ENCODE measurements at places on chromosomes 12 and 14.

DNA sequence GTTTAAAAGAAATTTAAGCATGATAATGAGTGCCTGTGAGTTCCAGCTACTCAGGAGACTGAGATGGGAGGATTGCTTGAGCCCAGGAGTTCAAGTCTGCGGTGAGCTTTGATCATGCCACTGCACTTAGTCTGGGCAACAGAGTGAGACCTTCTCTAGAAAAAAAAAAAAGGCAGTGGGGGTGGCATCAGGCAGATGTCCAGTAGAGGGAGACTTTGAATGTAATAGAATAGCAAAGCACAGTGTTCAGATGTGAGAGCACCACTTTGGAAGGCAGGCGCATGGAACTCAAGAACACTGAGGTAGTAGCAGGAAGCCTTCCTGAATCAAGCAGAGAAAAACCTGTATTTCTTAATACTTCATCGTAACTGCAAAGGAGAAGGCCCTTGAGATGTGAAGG, 394.5 kb upstream of the GARIN6 start:
- DNase-seq = no peak

DNA sequence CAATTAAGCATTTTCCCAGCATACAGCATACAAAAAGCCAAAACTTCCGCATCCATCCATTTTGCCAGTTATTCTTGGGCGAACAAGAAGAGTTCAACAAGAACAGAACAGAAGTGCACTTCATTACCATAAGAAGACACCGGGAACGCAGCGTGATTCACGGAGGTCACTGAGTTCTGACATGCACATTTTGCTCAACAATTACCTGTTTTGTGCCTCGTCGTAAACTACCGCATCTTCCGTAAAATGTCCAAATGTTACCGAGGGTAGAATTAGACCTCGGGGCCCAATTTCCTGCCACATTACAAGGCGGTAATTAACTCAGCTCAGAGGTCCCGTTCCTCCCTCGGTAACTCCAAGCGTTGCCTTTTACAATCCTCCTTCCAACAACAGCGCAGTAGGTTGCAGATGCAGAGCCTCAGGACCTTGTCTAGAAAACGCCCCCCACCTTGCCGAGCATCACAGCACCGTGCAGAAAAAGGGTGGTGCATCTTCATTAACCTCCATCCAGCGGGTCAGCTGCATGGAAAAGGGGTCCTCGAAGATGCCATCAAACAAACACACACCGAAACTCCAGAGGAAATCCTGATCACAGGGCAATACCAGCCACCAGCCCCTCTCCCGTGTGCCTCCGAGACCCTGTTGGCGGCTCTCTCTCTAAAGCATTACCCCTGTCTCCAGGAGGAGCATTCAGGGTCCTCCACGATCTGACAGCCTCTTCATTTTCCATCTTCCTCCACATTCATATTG, 125.2 kb downstream of the BCL11B start:
- DNase-seq = no peak

GRCh38 chr12:132071040-132071810, 72.9 kb downstream of the DDX51 start:
- DNase-seq = no peak

GRCh38 chr14:100045642-100046344, 19.4 kb upstream of the EVL start:
- DNase-seq = no peak

- no peak for DNase-seq
Observed at GRCh38 chr14:63475761-63476160, 67.4 kb downstream of the PPP2R5E start.

DNA sequence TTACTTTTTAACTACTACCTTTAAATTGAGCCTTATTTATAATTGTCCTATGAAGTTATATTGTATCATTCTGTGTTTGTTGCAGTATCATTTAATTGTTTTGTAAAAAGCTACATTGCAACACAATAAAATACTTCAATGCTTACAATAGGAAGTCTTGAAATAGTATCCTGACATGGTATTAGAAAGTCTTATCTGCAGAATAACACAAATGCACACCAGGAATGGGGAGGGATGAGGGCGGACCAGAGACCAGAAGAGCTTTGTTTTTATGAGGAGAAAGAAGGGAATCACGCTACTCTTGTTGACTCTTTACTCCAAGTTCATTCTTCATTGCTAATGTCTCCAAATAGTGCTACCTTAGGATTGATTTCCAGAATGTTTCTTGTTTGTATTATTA, 120.2 kb downstream of the MON2 start:
- DNase-seq = no peak

- no peak for DNase-seq
Observed at GRCh38 chr14:76779221-76780057, 18.2 kb downstream of the VASH1 start.

DNA sequence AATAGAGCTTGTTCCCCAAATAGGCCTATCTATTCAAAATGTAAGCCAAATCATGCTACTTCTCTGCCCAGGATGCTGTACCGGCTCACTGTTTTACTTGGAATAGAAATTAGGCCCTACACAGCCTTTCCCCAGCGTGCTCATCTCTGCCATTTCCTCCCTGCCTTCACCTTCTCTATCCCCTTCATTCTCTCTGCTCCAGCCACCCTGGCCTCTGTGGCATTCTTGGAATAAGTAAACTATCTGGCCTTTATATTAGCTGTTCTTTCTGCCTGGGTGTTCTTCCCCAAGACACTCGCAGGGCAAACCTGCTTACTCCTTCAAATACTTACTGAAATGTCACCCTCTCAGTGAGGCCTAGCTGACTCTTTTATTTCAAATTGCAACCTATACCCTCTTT, 30.9 kb upstream of the DYRK2 start:
- DNase-seq = no peak

DNA sequence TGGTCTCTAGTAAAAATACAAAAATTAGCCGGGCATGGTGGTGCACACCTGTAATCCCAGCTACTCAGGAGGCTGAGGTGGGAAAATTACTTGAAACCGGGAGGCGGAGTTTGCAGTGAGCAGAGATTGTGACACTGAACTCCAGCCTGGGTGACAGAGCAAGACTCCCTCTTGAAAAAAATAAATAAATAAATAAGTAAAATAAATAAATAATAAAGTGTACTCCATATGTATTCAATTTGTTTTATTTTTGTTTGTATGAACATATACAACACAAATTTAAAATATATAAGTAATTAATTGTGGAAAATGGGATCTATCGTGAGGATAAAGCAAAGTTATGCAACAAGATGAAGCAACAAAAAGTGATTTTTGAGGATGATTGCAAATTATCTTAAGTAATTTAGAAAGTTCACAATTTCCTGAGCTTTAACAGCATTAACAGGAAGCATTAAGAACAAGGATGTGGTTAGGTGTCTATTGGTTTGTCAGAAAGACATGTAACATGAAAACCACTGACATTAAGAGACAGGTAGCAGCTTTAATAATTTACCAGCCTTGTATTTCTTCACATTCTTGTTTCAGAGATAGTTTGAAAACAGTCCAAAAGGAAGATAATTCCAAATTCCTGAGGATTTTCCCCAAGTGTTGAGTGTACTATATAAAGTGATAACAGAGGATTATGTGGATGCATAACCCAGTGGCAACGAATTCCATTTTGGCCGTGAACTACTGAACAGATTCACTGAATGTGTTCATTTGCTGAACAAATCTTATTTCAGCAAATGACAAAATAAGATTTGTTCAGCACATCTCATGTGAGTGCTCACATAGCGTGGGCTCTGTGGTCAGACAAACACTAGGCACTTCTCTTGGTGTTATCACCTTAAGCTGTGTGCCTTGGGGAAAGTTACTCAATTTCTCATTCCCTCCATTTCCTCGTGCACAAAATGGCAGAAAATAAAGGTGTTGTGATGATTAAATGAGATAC, 68.6 kb upstream of the RESF1 start:
- DNase-seq = no peak

GRCh38 chr12:780750-781379, 28.5 kb downstream of the WNK1 start:
- DNase-seq = no peak

DNA sequence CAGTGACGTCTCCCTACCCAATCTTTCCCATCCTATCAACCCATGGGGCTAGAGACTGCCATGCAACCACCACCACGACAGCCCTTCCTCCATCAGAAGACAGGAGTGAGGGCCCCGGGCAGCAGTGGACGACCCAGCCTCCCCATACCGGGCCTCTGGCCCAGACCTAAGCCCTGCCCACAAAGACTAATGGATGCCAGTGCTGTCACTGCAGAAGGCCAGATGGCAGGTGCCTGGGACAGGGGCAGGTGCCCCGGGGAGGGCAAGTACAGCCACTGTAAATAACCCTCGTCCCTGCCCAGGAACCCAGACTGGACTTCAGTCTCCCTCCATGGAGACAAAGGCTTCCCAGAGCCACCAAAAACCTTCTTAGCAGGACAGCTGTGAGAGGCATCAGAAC, 20.3 kb upstream of the HSPB8 start:
- DNase-seq = no peak

DNA sequence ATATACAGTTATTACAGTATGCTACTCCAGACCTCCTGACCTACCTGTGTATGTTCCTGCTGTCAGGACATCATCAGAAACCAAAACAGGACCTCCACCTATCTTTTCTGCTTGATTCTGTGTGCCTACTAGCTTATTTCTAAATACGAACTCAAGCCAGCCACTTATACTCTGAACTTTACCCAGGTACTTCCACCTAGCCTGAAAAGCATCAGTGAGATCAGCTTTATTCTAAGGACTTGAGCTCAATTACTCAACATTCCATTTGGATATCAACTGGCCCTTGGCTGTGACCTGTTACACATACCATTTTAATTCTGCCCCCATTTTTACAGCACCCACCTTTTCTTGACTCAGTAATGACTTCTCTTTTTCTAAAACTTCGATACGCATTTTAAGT, 29.2 kb downstream of the TRIP11 start:
- DNase-seq = no peak

DNA sequence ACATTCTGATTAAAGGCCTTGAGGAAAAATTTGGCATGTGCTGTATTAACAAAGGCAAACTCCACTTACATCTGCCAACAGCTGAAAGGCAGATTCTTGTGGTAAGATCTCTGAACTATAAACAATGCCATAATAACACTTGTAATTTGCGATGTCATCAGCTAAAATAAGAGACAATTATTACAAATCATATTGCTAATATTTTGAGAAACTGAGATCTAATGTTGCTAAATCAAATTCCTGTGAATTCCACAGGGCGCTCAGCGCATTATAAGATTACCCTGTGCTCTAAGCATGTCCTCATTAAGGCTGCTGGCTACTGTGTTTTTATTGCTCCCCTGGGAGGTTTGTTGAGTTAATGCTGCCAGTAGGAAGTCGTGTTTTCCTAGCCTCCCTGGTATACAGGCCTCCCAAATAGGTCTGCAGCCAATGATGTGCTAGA, 244.8 kb downstream of the DACT1 start:
- DNase-seq = no peak
